Liver (tissue), 10 donors: ENCODE measurements at places on chromosomes 4 and X. TPM values are rescaled to one million over a fixed set of nuclear protein-coding genes. Genes with fewer than 3 reads are reported as not detected.

DNA sequence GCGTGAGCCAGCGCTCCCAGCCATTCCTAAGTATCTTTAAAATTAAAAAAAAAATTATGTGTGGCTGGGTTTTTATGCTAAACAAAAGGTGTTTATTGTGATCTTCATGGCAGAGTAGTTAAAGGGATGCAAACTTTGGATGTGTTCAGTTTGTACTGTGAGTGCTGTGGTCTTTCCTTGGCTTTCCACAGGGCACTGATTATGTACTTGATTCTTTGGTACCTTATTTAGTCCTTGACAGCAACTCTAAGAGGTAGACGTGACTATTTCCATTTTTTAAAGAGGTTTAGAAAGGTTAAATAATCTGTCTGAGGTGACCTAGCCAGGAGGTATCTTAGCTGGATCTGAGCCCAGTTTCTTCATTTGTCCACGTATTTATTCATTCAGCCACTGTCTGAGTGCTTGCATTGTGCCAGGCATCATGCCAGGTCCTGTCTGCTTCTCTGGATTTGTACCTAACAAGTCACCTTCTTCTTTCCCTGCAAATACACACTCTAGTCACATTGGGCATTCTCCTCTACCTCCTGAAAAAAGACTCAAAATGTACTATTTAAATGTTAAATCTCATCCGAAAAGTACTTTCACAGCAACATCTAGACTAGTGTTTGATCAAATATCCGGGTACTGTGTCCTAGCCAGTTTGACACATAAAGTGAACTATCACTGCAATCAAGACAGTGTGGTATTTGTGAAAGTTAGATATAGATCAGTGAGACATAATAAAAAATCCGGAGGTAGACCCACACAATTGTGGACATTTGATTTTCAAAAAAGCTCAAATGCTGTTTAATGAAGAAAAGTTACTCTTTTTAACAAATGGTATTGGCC is 31.5 kb downstream of the WWC2 start:
- H3K4me1 ChIP-seq, result peaks cover 4% of the 10 kb centered on the region
- no peak overlapping the region for H3K4me3 ChIP-seq
- no peaks in the 10 kb centered on the region for H3K27me3 ChIP-seq
- peak overlapping the region; percentile 8 for H3K27ac ChIP-seq

DNA sequence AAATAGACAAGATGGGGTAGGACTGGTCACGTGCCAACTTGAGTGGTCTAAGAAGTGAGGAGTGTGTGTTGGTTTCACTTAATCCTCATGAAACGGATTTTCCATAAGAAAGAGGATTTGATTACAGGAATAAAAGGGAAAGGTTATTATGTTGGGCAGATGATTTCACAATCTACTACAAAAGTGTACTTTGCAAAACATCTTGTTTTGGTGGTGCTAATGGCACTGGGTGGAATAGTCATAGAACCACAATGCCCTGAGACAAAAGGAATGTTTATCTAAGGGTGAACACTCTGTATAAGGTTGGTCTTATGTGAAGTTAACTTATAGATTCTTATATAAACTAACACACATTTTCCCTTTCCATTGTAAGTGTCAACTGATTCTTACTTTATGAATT is 45.6 kb downstream of the GLUD2 start:
- H3K4me3 ChIP-seq, result no peak overlapping the region
- DNase-seq, result no peak
- H3K36me3 ChIP-seq, result no peaks in the 10 kb centered on the region

DNA sequence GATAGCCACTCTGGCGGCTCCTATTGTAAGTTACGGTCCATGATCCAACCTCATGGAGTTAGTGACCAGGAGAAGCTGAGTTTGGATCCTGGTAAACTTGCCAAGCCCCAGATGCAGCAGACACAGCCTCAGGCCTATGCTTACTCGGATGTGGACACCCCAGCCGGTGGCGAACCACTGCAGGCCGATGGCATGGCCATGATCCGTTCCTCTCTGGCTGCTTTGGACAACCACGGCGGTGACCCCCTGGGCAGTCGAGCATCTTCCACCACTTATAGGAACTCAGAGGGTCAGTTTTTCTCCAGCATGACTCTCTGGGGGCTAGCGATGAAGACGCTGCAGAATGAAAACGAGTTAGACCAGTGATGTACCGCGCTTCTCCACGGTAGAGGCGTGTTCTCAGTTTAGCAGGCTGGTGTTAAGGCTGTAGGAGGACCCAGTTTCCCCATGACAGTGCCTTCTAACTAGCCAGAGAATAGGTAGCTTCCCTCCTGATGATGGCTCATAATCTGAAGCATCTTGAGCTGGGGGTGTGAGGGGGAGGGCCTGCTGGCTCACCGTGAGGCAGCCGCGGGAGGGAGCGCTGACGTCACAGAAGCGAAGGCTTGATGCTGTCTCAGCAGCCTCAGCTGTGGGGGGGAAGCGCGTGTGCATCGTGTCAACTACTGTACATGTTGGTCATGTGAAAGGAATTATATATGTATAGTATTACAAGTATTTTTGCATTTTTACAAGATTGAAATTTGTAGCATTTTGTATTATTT is 31.1 kb downstream of the ZBTB49 start:
- no peak overlapping the region for H3K27ac ChIP-seq
- H3K27me3 ChIP-seq, result no peaks in the 10 kb centered on the region
- no peak for DNase-seq
- H3K36me3 ChIP-seq, result peaks cover 15% of the 10 kb centered on the region
- H3K4me1 ChIP-seq, result no peaks in the 10 kb centered on the region
- no peak overlapping the region for H3K4me3 ChIP-seq

DNA sequence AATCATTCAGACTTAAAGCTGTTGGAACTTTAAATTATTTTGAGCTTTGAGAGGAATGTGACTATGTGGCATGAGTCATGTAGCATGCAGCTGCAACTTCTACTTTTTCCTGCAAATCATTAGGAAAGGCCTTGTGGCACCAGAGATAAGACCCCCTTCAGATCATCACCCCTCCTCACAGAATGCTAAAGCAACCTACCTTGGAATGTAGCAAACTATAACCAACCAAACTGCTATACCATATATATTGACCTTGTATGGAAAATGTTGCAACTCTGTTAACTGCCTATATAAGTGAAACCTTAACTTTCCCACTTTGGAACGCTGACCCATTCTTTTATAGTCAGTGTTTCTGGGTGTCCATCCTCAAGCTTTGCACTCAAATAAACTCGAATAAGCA is 32.0 kb downstream of the ATXN3L start:
- no peak overlapping the region for H3K4me3 ChIP-seq
- no peaks in the 10 kb centered on the region for H3K27me3 ChIP-seq
- no peak overlapping the region for H3K27ac ChIP-seq
- H3K4me1 ChIP-seq, result no peaks in the 10 kb centered on the region
- no peak for DNase-seq

GRCh38 chr4:168131196-168131595 is 38.9 kb downstream of the ANXA10 start:
- H3K4me3 ChIP-seq, result no peak overlapping the region
- H3K4me1 ChIP-seq, result no peaks in the 10 kb centered on the region
- H3K27ac ChIP-seq, result no peak overlapping the region
- H3K36me3 ChIP-seq, result no peaks in the 10 kb centered on the region
- H3K27me3 ChIP-seq, result no peaks in the 10 kb centered on the region

GRCh38 chrX:617891-618290 is 12.7 kb upstream of the SHOX start:
- no peaks in the 10 kb centered on the region for H3K27me3 ChIP-seq
- no peak overlapping the region for H3K4me3 ChIP-seq
- H3K27ac ChIP-seq, result no peak overlapping the region
- DNase-seq, result no peak
- no peaks in the 10 kb centered on the region for H3K36me3 ChIP-seq
- no peaks in the 10 kb centered on the region for H3K4me1 ChIP-seq

- H3K27ac ChIP-seq, result no peak overlapping the region
- H3K4me3 ChIP-seq, result no peak overlapping the region
- no peak for DNase-seq
- peaks cover 28% of the 10 kb centered on the region for H3K4me1 ChIP-seq
- H3K27me3 ChIP-seq, result no peaks in the 10 kb centered on the region
Observed at GRCh38 chr4:86957215-86957614, 22.4 kb downstream of the AFF1 start.

DNA sequence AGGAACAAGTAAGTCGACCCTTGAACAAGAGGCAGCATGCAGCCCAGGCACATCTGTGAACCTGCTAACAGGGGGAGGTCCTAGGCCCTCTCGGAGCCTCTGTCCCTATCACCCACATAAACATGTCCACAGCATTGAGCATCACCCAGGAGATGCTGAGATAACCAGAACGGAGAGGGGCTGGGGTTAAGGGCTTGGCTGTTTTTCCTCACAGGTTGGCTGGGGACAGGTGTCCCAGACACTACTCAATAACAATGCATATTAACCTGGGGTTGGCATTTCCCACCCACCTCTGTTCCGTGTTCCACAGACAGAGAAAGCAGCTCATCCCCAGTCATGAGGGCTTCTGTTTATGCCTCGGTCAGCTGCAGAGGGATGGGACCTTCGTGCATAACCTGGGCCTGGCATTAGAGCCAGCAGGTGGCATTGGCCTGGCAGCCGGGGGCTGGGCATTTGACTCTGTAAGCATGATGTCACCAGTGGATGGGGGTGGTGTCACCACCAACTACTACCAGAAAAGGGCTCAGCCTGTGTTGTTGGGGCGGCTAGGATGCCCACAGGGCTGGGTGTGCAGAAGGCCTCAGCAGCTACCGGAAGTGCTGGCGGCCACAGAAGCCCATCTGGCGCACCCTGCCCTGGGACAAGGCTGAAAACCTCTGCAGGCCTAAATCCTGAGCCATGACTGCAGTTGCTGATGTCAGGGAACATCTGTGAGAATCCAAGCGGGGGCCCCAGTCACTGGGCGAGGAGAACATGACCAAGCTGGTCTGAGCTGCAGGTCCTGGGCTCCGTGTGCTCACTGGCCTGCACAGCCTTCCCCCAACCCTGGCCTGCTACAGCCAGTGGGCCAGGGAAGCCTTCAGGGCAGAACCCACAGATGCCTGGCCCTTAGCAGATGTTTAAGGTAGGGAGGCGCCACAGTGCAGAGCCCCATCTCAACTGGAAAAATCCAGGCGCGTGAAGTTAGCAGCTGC is 351.4 kb downstream of the NR3C2 start:
- H3K36me3 ChIP-seq, result peaks cover 2% of the 10 kb centered on the region
- H3K27ac ChIP-seq, result no peak overlapping the region
- no peak overlapping the region for H3K4me3 ChIP-seq
- no peaks in the 10 kb centered on the region for H3K27me3 ChIP-seq

DNA sequence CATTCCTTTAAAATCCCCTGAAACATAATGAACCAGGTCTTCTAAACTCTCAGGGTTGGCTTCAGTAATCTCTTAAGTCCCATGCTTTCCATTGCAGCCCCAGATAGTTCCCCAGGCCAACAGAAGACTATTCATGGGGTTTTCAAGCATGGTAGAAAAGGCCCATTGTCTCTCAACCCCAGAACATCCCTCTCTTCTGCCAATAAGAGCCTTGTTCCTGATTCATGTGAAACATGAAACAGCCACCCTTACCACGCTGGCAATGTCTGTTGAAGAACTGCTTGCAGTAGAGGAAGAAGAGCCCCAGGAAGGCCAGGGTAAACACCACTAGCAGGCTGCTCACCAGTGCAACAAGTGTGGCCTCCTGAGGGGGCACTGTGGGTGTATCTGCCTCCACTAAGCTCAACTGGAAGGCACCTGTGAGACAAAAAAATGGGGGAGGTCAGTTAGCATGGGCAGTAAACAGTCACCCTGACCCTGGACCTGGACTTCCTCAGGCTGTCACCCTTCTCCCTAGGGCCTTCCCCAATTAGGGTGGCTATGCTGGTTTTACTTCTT is 36.4 kb downstream of the EDA2R start:
- no peak overlapping the region for H3K4me3 ChIP-seq
- H3K36me3 ChIP-seq, result no peaks in the 10 kb centered on the region
- no peak for DNase-seq
- no peak overlapping the region for H3K27ac ChIP-seq
- no peaks in the 10 kb centered on the region for H3K4me1 ChIP-seq

DNA sequence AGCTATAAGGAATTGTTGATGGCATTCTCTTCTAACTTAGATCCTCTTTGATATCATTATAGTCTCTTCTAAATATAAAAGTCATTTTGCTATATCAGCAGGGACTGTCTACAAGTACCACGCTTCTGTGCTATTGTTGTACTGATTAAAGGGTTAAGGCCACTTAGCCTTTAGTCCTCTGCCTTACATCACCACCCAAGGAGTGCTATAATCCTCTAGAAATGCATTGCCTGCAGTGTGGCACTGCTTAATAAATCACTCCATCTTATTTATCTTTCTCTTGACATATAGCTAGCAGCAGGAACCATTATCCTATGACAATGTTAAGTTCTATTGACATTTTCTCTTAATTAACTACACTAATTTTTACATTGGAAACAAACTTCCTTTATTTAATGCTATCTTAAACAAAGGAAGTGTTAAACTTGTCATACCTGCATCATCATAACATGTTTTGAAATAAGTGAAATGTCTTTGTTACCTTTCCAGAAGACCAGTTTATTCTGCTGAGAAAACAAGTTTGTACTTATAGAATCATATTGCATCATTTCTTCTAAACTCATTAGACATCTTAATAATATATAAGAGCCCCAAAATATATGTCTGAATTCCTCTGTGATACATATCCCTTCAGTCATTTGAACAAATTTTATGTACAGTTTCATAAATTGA is 360.9 kb upstream of the ATOH1 start:
- no peak overlapping the region for H3K4me3 ChIP-seq
- no peak overlapping the region for H3K27ac ChIP-seq
- no peaks in the 10 kb centered on the region for H3K27me3 ChIP-seq
- no peak for DNase-seq
- H3K36me3 ChIP-seq, result no peaks in the 10 kb centered on the region

DNA sequence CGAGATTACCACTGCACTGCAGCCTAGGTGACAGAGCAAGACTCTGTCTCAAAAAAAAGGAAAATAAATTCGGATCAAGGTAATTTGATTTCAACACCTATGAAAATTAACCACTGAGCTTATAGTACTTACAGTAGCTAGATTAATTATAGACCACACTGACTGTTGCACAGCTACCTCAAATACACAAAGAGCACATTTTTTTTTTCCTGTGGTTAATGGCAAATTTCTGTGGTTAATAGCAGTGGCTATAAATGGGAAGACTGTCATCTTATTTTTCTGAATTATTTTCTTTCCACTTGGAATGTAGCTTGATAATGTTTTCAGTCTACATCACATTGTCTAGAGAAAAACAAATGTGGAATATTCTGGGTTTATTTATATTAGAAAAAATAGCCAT is 1661.6 kb upstream of the PCDH7 start:
- no peaks in the 10 kb centered on the region for H3K27me3 ChIP-seq
- H3K36me3 ChIP-seq, result no peaks in the 10 kb centered on the region
- H3K4me3 ChIP-seq, result no peak overlapping the region
- no peak overlapping the region for H3K27ac ChIP-seq

NPY1R gene
- 2.4 TPM for total RNA-seq

USP17L24 gene
- not detected for total RNA-seq

PITX2 gene
- total RNA-seq, result not detected

PCDH11X gene
- total RNA-seq, result not detected

CT45A3 gene
- total RNA-seq, result not detected

CFAP47 gene
- under 0.01 TPM for total RNA-seq

TBC1D8B gene
- 12.1 TPM for total RNA-seq

MAGEA9B gene
- not detected for total RNA-seq
